ENCODE measurements at places on chromosomes 16 and 17. TPM values are rescaled to one million over a fixed set of nuclear protein-coding genes. Genes with fewer than 3 reads are reported as not detected.

GRCh38 chr16:88050952-88051660 lies 99.9 kb downstream of the BANP start:
- no peak for DNase-seq

GRCh38 chr17:72763981-72764380 lies 328.5 kb downstream of the SLC39A11 start:
- DNase-seq, result no peak

GRCh38 chr16:89953671-89954406 lies 5.3 kb downstream of the DEF8 start:
- no peak for DNase-seq

DNA sequence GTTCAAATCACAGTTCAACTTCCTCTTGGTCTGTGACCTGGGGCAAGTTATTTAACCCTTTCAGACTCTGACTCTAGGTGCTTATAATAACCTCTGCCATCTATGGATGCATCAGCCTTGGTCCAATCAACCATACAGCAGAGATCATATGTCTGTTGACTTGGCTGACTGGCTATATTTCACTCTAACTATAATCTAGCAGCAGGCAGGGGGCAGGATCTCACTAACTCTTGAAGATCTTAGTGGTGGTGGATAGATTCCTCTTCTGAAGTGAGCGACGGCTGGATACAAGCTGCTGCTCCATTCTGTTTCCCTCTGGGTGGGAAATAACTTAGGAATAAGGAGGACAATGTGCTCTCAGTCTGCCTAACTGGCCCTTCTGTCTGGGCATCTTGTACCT lies 146.6 kb downstream of the SKAP1 start:
- no peak for DNase-seq

DNA sequence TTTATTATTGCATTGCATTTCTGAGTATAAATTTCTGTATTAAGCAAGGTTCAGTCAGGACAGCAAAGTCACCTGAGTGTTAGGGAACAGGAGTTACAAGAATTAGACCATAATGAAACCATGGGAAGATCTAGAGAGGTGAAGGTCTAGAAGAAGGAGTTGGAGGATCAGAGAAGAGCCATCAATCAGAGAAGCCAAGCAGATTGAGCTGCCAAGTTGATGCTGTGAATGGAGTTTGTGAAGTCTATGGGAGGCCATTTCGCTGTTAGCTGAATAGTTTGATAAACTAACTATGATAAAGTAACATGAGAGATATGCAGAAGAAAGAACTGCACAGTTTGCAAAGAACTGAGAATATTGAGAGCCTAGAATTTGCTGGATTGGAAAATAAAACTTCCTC lies 40.4 kb downstream of the FBXL20 start:
- DNase-seq, result no peak

- no peak for DNase-seq
Measured at GRCh38 chr17:8392674-8393469, 4.8 kb downstream of the RNF222 start.

DNA sequence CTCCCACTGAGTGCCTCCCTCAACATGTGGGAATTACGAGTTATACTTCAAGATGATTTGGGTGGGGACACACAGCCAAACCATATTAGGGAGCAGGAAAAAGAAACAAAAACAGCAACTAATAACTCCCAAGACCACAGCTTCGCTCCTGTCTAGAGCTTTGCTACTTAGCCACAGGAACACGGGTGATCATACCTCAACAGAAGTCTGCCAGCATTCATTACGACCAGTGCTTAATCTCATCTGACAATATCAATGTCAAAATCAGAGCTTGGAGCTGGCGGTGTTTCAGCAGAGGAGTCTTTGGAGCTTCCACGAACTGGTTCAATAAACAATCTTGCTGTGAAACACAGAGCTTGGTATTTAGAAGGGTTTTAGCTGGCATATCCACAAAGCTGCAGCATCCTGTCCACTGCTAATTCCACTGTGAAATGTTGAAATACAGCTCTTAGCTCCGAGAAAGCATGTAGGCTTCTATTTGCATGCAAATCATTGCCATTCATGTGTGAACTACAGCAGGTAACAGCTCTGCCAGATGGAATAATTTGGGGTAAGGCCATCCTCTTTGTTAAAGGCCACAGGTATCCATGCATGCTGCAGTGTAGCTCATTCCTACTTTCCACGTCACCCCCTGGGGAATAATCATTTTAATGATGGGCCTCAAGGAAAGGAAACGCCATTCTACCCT lies 128.4 kb upstream of the GOT2 start:
- DNase-seq, result no peak

GRCh38 chr16:77157346-77158058 lies 33.5 kb upstream of the MON1B start:
- no peak for DNase-seq

- no peak for DNase-seq
Measured at GRCh38 chr17:16150251-16150856, 65.0 kb downstream of the NCOR1 start.

DNA sequence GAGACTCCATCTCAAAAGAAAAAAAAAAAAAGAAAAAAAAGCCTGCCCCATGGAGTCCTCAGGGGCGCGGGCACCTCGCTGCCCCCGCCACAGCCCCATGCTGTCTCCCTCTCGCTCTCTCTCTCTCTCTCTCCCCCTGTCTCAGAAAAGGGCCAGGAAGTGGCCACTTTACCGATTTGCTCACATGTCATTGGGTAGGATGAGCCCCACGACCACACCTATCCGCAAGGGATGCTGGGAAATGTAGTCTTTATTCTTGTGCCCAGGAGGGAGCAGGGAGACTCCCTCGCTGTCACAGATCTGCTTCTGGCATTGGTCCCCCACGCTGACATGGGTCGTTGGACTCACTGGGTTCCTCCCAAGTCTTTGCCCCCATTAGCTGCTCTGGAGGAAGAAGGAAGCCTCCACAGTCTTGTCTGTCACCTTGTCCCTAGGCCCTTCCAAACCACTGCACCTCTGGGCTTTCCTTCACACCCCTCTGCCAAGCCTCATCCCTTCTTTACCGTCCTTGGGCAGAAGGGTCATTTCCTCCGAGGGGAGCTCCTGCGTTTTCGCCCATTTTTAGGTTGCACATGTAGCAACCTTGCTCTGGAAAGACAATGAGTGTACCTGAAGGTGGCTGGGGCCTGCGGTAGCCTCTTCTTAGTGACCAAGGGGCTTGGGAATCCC lies 6.9 kb upstream of the GJD3 start:
- DNase-seq, result peak; percentile 18

DNA sequence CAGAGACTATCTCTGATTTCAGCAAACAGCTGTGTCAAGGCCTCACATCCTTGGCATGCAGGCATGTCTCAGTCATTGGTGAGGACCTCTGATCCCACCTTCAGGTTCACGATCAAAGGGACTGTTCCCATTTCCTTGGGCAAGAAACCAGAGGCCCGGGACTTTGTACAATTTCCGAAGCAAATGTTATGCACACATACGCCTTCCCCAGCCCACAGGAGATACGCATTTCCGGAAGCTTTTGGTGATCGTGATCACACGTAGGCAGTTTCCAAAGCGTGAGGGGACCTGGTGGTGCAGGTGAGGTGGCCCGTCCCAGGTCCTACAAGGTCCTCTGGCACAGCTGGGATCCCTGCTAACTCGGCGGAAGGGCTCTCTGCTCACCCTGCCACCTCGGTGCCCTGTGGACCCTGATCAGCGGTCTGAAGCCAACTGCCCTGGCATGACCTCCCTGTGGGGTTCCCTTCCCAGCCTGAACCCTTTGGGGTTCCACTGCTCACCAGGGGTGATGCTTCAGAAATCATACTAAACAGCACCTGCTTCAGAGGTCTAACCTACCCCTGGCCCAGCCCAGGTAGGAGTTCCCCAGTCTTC lies 28.8 kb upstream of the KLHDC4 start:
- DNase-seq, result no peak

DNA sequence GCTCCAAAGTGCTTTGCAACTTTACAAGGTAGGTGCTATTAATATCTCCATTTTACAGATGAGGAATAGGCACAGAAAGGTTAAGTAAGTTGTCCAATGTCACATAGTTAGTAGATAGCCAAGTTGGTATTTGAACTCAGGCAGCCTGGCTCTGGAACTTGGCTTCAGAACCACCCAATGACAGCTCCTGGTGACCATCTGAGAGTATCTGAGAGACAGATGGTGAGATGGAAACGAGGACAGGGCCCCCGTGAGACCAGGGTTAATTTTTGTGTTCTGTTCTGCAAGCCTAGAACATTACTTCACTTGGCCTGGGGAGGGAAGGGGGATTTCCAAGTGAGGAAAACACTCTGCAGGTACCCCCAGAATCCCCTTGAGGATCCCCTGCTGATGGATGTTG lies 9.8 kb upstream of the TMEM132E start:
- DNase-seq, result no peak

DNA sequence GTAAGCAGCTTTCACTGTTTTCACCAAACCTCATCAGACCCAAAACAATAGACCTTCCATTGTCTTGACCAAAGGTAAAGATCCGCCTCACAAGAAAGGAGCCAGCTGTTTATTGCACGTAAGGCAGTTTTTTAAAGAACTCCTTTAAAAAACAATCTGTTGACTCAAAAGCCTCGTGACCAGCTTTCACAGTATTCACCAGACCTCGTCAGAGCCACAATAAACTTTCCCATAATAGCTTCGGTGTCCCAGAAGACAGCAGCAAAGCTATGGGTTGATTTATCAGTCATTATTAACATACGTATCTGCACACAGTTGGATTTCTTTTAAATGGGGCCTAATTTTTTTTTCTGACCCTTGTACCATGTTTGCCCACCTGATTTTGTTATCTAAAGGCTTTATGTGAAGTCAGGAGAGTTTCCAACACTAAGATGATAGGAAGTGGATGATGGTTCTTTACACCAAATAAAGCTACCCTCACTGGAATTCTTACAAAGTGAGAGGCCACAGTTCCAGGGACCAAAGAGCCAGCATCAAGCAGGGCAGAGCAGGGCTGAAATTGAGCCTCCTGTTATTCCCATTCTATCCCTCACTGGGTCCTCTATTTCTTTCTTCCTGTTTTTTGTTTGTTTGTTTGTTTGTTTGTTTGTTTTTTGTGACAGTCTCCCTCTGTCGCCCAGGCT lies 17.6 kb upstream of the HELZ start:
- DNase-seq, result no peak

DNA sequence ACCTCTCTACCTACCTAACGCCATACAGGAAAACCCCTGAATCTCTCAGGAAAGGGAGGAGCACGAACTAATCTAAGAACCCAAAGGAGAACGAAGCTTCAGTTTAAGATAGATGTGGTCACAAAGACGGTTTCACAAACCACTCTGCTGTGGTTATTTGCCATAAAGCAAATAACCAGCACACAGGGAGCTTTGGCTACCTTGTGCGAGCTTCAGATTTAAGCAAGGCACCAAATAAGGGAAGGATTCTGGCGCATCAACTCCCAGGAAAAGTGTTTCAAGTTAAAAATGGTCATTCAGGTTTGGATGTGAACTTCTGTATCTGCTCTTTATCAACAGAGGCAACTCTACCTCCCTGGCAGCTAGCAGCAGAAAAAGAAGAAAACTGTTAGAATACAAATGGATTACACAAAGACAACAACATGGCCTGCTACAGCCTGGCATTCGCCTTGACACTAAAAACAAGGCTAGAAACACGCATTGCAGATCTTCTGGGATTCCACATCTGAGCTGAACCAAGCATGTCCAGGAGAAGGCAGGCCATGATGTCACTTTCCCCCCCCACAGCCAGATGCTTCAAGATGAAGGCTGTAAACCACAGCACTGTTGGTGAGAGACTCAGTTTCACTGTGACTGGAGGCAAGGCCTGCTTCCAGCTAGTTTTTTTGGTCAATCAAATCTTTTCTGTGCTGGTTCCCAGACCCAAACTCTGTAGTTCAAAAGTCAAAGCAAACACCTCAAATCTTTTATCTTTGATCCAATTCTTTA lies 43.6 kb downstream of the SMG6 start:
- DNase-seq, result no peak

DNA sequence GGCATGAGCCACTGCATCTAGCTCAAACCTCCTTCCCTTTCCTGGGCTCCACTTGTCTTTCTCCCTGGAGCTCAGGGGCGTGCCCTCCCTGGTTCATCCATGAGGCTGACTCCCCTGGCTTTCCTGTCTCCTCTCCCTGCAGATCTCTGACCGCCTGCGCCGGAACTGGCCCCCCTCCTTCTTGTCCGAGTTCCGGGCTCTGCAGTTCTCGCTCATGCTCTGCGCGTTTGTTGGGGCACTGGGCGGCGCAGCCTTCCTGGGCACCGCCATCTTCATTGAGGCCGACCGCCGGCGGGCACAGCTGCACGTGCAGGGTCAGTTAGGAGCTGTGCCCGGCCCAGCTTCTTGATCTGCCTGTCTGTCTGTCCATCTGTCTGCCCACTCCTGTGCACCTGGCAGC lies 1.2 kb upstream of the LAT start:
- DNase-seq, result no peak

DNA sequence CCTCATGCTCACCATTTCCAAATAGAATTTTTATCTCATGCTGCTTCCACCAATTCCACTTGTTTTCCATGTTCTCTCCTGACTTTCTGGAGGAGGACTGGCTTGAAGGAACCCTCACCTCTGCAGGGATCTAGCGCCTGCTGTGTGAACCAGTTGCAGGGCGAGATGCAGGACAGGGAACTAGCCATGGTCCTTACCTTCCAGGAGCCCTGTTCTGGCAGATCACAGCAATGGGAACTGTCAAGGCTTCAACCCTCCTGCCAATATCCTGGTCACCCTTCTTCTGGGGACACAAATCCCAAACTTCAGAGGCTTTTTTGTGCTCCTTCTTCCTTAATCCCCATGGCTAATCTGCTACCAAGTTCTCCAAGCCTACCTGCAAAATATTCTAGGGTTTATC lies 60.4 kb upstream of the MMP2 start:
- DNase-seq, result no peak

DNA sequence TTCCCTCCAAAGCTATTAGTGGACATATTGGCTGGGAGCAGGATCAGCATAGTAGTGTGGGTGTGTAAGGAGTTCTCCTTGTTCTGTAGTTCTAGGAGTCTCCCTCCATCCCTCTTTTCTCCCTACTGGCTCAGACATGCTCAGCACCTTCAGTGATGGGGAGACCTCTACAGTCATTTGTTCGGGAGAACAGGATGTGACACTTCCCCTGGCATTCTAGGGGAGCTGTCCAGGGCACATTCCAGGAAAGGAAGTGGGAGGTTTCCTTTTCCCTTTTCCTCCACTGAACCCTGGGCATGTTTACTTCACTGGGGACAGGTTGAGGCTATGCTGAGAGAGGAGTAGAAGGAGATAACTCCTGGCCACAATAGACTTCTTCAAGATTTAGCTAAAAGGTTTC lies 86.5 kb downstream of the MYH13 start:
- DNase-seq, result no peak

DNA sequence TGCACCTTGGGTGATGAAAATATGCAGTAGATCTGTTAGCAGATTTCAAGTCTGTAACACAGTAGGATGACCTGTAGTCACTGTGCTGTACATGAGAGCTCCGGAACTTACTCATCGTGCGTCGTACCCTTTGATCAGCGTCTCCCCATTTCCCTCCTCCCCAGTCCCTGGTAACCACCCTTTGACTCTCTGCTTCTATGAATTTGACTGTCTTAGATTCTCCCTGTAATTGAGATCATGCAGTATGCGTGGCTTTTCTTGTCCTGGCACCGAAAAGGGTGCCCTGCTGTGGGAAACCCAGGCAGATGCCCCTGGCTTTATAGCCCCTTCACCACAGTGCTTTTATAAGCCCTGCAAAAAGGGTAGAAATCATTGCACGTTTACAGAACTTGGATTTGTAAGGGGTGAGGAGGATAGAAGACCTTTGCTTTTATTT lies 20.5 kb downstream of the CLEC16A start:
- no peak for DNase-seq

GRCh38 chr17:44914698-44915271 lies 515 bp downstream of the GFAP start:
- DNase-seq, result no peak

The PKMYT1 gene
- total RNA-seq, result 3.0 TPM

The PIPOX gene
- total RNA-seq, result 2.5 TPM

The MLKL gene
- total RNA-seq, result 4.5 TPM

The LDHD gene
- 21.9 TPM for total RNA-seq

The MYH1 gene
- 0.19 TPM for total RNA-seq

The GDPD3 gene
- 7.4 TPM for total RNA-seq

The TRPV2 gene
- total RNA-seq, result 3.3 TPM

All from lower leg skin (tissue), 4 donors.